ENCODE measurements at places on chromosomes 2 and 18.

- no peak for DNase-seq
These were observed 123.0 kb downstream of the NFATC1 start for GRCh38 chr18:79518683-79519128.

- no peak for DNase-seq
These were observed 133.1 kb downstream of the NCKAP5 start for GRCh38 chr2:133434959-133435668.

DNA sequence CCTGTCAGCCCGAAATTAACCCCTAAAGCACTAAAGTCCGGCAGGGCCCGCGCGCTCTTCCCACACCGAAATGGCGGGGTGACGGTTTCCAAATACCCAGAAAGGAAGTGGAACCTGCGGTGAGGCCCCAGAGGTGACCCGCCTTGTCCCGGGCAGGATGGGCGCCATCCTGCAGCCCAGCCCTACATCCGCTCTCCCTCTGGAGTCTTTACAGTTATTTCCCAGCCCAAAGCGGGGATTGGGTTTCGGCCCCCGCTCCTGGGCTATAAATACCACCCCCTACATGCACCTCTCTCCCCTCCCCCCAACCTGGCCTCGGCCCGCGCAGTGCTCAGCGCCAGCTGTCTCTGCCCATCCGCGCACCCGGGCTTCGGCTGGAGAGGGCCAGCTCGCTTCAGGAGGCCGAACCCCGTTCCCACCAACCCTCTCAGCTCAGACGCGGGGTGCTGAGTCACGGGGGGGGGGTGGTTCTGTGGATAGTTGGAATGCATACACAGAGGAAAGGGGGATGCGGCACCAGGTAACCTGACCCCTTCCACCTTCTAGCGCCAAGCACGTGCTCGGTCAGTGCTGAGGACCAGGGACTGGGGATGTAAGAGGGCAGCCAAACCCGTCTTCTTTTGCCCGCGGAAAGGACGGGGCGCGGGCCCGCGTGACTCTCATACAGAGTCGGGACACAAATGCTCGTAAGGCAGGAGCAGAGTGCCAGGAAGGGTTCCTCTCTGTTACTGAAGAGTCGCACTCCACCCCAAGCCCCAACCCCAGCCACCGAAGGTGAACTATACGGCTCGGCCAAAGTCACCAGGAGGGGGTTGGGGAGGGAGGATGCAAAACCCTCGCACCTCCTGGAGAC lies at the start of gene TUBA4B:
Gene TUBA4B, plus strand, starts transcription at position 344 of the 853 bp plus-strand sequence. Its CDS starts 165 bp downstream, at position 509.
- DNase-seq: peak; percentile 44

- no peak for DNase-seq
These were observed 239.7 kb downstream of the GPD2 start for GRCh38 chr2:156675896-156676295.

DNA sequence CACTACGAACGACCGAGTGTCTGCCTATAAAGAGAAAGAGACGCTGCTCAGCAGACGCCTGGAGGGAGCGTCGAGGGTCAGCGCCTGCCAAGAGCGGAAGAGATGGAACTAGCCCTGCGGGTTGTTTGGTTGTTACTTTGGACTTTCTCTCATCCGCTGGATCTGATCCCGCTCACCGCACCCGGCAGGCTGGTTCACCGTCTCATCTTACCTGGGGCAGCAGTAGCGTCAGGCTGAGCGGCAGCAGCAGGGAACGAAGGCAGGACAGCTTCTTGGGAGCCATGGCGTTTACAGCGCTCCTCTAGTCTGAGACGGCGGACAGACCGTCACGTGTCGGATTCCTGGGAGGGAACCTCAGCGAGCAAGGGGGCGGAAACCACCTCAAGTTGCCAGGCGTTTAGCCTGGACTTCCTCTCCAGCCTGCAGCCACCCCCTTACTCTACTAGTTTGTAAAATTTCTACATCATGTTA lies 1.9 kb downstream of the GLB1L start:
- no peak for DNase-seq
